ENCODE measurements at places on chromosomes 16 and 17. TPM values are rescaled to one million over a fixed set of nuclear protein-coding genes. Genes with fewer than 3 reads are reported as not detected.

- DNase-seq, result no peak
These were observed 88.2 kb downstream of the WDR59 start for GRCh38 chr16:74896389-74897370.

DNA sequence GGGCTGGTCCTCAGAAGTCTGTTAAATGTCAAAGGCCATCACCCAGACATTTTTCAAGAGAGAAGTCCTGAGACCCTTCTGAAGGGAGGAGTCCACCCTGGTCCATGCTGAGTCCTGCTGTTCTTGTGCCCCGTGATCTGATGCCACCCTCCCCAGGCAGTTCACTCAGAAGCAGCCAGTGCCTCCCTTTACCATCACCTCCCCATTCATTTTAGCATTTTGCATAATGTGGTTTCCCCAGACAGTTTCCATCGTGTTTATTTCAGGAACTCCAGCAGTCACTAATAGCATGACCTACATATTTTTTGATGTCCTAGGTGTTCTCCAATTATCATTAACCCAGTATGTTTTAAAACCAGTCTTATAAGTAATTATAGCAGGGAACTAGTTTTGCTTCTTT lies 353.0 kb upstream of the CDH5 start:
- no peak for DNase-seq

DNA sequence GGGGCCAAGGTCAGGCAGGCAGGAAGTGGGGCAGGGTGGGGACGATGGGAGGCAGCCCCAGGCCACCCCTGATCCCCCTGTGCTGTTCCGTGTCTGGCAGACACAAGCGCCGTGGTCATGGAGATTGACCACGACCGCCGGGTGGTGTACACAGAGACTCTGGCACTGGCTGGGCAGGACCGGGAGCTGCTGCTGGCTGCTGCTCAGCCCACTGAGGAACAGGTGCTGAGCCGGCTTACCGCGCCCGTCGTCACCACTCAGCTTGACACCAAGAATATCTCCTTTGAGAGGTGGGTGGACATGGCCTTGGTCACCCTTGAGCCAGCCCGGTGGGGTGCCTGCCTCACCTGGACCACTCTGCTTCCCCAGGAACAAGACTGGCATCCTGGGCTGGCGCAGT lies 13.7 kb downstream of the CORO6 start:
- DNase-seq, result no peak

- DNase-seq, result no peak
These were observed 115.9 kb downstream of the SEC14L1 start for GRCh38 chr17:77256710-77257109.

Gene ADGRG3
- total RNA-seq, result 1.0 TPM

Gene SSTR5
- not detected for total RNA-seq
